ENCODE measurements at places on chromosomes 16 and 17.

DNA sequence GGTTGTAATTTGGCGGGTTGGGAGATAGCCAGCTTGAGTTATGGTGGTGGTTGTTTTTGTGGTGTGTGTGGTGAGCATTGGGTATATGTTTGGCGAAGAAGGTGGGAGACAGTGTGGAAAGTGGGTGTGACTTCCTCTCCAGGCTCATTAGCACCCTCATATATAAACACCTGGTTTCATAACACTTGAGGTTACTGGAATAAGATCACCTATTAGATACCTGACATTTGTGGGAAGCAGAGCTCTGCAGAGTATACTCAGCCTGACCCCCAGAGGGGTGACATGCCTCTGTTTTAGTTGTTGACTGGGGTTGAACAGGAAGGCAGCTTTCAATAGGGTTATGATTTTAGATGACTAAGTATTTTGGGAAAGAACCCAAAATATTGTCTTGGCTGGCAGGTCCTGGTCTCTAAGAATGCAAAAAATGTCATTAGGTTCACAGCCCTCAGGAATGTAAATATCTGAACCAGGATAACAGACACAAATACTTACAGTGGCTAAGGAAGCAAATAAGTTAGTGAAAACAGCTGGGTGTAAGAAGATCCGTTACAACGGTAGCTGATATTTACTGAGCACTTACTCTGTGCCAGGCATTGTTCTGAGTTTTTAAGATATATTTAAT, 18.3 kb upstream of the EFCAB13 start:
- DNase-seq: peak; percentile 25

DNA sequence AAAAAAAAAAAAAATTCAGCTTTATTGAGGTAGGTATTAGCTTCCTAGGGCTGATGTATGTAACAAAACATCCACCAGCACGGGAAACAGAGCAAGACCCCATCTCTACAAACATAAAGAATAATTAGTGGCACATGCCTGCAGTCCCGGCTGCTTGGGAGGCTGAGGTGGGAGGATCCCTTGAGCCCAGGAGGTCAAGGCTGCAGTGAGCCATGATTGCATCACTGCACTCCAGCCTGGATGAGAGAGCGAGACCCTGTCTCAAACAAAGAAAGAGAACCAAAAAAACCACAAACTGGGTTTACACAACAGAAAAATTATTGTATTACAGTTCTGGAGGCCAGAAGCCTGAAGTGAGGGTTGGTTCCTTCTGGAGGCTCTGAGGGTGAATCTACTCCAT, 4.0 kb upstream of the MMP25 start:
- DNase-seq: no peak

DNA sequence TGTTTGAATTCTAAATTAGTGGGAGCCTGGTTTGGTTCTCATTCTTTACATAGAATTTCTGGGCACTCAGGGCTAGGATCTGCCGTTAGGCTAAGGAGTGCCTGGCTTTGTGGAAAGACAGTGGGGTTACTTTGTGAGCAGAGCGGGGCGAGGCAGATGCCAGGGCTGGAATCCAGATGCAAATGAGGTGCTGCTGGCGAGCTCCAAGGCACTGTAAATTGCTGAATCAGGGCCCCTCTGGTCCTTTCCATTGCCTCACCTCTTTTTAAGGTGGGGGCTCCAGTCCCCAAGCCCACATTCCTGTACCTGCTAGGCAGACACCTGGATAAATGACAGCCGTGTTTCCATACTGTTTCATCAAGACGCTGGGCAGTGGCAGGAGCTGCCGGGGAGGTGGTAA, 33.8 kb downstream of the PIPOX start:
- DNase-seq: no peak

- DNase-seq: peak; percentile 46
Measured at GRCh38 chr16:88743693-88744576, 37.6 kb downstream of the CTU2 start.

DNA sequence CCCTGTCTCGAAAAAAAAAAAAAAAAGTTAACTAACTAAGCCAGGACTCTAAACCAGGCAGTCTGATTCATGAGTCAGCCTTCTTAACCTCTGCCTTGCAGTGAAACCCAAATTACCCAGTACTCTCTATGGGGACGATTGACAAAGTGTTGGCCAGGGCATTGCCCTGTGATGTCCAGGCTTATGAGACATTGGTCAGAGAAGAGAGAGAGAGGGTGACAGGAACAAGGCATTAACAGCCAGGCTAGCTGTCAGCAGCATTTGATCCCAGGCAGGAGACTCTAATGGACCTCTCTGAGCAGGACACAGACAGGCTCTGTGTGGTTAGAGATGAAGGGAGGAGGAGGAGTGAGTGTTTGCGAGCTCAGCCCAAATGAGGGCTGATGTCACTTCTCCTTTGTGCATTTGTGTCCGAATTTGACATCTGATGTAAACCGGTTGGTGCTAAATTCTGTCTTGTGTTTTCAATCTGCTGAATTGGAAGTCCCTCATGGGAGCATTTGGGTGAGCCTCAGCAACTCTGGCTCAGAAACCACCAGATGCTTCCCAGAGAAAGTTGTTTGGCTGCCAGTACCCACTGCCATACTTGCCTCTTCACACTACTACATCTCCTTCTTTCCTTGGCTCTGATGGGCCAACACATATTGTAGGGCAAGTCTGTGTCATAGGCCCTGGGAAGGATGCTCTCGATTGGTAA, 4.3 kb upstream of the MYL4 start:
- peak; percentile 85 for DNase-seq

GRCh38 chr16:46862555-46863447, 21.4 kb upstream of the GPT2 start:
- no peak for DNase-seq

- no peak for DNase-seq
Measured at GRCh38 chr16:5875416-5875815, 777.8 kb upstream of the EEF2KMT start.

DNA sequence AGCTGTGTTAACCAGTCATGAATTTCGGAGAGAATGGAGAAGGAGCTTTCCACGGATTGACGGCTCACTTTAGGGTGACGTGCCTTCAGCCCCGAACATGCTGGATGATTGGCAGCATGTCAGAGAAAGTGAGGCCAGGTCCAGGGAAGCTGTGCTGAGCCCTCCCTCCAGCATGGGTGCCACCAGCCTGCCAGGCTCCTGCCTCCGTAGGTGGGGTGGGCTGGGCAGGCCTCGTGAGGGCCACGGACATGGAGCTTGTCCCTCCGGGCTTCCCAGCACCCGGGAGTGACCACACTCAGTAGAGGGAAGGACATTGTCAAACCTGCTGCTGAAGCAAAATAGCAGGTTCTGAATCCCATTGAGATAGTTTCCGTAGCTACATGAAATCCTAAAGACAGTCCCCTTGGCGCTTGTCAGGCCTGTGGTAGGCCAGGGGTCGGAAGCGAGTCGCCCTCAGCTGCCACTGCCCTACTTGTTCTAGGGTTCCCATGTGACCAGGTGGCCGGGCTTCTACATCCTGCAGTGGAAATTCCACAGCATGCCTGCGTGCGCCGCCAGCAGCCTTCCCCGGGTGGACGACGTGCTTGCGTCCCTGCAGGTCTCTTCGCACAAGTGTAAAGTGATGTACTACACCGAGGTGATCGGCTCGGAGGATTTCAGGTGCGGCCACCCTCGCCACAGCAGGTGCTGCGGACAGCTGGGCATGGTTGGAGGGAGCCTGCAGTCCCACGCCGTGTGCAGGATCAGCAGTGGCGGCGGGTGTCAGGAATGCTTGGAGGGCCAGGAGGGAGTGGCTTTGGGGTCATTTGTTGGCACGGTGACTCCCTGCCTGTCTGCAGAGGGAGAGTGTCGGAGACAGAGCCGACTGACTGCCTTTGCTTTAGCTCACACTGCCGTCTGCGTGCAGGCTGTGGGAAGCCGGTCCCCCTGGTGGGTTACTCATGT, 72.3 kb downstream of the SEC14L1 start:
- no peak for DNase-seq

DNA sequence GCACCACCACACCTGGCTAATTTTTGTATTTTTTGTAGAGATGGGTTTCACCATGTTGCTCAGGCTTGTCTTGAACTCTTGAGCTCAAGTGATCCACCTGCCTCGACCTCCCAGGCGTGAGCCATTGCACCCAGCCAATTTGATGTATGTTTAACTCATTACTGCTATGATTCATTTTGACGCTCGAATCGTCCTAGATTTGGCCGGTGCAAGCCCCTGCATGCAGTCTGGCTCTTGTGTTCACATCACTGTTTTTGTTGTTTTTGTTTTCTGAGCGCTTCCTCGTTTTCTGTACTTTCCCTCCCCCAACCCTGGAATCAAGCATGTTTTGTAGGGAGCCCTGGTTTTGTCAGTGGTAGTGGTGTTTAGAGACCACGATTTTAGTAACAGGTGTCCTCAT, 7.8 kb upstream of the DUS1L start:
- no peak for DNase-seq

GRCh38 chr16:80594756-80595155, 54.0 kb downstream of the DYNLRB2 start:
- DNase-seq: no peak

GRCh38 chr17:77963441-77963840, 4.9 kb downstream of the TNRC6C start:
- peak; percentile 90 for DNase-seq

DNA sequence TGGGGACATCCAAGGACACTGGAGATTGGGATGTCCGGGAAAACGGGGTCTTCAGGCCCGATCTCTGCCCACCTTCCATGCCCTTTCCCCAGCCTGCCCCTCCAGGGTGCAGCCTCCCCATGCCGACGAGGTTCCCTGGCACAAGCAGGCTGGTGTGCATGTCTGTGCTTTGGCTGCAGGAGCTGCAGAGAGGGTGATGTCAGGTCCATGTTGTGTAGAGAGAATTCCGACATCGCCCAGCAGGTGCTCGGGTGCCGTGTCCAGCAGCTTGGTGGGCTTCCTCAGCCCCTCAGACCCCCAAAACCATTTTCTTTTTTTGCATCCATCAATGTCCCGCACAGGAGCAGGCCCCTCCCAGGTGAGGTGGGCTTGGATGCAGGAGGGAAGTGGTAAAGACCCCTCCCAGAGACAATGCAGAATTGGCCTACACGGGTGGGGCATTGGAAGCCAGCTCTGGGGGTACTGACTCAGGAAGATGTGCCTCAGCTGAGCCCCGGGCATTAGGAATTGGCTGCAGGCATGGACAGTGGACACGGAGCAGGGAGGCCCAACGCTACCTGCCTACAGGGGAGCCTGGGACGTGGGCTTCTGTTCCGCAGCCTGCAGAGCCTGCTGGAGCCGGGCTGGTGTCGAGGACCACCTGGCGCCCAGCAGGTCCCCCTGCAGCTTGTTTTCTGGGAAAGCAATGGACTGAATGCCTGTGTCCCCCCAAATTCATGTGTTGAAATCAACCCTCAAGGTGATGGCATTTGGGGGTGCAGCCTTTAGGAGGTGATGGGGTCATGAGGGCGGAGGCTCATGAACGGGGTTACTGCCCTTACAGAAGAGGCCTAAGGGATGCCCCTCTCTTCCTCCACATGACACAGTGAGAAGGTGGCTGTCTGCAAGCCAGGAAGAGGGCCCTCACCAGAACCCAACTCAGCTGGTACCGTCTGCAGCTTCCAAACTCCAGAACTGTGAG, 97.5 kb downstream of the METRNL start:
- DNase-seq: no peak

DNA sequence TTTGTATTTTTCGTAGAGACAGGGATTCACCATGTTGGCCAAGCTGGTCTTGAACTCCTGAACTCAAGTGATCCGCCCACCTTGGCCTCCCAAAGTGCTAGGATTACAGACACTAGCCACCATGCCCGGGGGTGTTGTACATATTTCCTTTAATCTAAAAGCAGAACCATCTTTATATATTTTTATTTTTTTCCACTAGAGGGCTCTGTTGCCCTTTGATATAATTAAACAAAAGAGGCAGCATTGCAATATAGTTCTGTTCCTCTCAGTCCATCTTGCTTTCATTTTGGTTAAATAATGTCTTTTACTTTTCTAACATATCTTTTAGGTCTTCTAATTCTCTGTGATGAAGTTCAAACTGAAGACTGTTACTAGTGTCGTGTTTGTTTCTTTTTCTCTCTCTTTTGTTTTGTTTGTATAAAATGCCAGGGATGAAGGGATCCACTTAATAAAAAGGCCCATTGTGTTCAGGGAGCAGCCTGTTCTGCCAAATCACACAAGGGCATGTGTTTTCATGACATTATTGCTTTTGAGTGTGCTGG, 23.4 kb downstream of the WWOX start:
- DNase-seq: peak; percentile 55

GRCh38 chr17:60167065-60167741, 17.4 kb downstream of the CA4 start:
- no peak for DNase-seq

DNA sequence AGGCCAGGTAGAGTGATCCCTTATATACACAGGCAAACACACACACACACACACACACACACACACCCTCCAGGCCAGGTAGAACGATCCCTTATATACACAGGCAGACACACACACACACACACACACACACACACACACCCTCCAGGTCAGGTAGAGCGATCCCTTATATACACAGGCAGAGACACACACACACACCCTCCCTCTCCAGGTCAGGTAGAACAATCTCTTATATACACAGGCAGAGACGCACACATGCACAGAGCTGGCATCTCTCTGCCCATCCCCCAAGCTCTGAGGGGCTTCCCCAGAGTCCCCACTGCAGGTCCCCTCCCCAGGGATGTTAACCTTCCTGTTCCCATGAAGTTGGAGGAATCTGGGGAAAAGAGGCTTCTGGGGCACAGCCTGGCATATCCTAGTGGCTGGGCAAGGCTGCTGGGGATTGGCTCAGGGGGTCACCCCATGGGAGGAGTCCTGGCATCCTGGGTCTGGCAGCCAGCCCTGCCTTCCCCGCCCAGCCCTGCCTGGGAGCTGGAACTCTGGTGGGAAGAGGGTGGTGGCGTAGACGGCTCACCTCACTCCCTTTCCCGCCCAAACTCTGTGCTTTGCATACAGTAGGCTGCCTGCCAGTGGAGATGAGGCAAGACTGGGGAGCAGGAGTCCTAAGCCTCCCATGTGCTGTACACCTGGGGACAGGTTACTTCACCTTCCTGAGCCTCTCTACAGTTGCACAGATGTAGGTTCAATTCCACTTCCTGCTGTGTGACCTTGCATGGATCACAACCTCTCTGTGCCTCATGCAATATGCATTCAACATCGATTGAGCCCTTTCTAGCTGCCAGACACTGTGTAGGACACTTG, 41.8 kb downstream of the TEKT5 start:
- DNase-seq: no peak

DNA sequence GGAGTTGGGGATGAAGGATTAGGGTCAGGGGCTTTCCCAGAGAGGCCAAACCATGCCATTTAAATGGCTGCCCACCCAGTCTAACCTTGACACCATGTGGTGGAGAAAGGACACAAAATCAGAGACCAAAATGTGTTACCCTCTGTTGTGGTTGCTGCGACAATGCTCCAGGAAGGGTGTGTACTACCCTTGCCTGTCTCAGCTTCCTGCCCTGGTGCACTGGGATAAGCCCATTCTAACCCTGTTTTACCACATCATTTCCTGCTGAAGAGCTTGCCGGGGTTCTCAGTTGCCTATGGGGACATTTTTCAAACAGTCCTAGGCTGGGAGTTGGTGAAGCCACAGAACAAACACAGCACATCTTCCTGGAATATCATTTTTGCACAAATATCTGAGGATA, 4.9 kb downstream of the OR4D1 start:
- no peak for DNase-seq
